ENCODE measurements at places on chromosomes 7 and 10.

- no peak for DNase-seq
These were observed 674.4 kb downstream of the PHTF2 start for GRCh38 chr7:78473021-78473420.

DNA sequence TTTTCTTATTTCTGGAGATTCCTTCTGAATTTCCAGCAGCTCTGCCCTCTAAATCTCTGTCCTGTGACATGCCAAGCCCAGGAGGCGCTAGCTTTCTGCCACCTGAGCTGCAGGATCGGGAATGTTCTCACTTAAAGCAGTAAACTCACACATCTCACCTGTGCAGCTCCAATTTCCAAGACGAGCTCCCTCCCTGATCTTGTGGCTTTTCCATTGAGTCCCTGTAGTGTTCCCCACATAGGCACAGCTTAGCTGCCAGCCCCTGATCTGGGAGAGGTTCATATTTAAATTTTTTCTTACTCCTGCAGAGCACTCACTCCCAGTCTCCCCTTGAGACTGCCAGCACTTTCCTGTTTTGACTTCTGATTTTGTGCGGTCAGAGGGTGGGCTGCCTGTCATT is 479.3 kb downstream of the GLRX3 start:
- no peak for DNase-seq

- DNase-seq = no peak
These were observed 4.6 kb upstream of the CYP3A4 start for GRCh38 chr7:99788554-99788953.

DNA sequence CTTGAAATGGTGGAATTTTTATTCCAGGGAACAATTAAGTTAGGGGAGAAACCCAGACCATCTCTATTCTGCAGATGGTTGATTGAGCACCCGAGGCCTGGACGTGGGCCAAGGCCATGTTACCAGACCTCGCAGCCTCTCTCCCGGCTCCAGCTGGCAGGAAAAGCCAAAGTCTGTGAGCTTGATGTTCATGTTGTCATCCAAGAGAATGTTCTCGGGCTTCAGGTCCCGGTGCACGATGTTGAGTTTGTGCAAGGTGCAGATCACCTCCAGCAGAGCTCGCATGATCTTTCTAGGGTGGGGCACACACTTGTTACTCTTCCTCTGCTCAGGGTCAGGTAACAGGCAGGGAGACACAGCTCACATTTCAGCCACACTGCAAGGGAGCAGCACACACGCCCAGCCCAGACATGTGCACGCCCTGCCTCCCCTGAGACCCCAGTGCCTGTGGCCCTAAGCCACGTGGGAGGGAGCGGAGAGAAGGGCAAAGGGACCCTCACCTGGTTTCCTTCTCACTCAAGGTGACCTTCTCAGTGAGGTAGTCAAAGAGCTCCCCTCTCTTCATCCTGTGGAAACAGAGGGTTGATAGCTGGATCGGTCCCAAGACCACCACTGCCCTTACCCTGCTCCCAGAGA is 9.5 kb downstream of the PHKG1 start:
- DNase-seq = no peak

DNA sequence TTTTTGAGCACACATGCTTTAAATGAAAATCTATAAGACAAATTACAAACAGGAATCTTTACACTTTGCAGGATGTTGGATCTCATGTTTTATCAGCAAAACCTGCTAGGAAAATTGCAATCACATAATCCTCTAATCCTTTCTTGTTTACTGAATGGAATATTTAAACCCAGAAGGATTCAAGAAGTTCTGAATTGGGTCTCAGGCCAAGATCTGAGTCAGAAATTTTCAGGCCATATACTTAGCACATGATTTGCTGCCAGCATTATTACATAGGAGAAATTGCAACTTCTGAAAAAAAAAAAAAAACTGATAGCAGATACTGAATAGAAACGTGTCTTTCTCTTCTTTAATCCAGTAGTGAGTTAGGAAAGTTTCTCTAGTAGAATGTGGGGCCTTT is 1005.3 kb upstream of the POT1 start:
- DNase-seq = no peak

GRCh38 chr10:21002091-21002878 is 105.2 kb upstream of the NEBL start:
- peak; percentile 18 for DNase-seq

- DNase-seq = no peak
These were observed 51.5 kb downstream of the ANKMY2 start for GRCh38 chr7:16594061-16594460.

GRCh38 chr10:131652438-131653139 is 248.2 kb upstream of the PPP2R2D start:
- no peak for DNase-seq

DNA sequence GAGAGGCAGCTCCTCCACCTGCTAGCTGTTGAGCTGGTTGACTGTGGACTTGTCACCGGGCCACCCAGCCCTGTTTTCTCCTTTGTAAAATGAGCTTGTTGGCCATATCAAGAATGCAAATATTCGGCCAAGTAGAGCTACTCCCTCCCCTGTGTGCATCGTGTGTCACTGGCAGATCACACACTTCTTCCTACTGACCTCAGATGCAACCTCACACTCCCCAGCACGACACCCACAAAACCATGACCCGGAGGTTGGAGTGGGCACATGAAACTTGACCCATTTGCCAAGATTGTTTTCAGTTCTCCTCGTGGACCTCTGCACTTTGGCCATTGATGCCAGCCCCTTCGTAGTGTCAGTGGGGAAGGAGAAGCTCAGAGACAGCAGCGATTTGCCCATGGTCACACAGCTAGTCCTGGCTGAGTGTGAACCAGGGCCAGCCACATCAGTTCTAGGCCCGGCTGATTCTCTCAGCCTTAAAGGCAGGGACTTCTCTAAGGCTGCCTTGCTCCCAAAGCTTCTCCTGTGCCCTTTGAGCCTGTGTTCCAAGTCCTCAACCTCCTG is 101.1 kb downstream of the CDH23 start:
- no peak for DNase-seq

- no peak for DNase-seq
These were observed at the start of gene PTPRZ1 for GRCh38 chr7:121872831-121873288. PTPRZ1 (plus strand) TSS chr7:121873161; CDS start chr7:121873500, 339 bp downstream.
